ENCODE measurements at places on chromosomes 5 and 9.

- no peak for DNase-seq
Measured at GRCh38 chr5:157857816-157858526, 974 bp downstream of the CLINT1 start.

GRCh38 chr5:87339986-87340385, 72.3 kb downstream of the RASA1 start:
- DNase-seq: no peak

DNA sequence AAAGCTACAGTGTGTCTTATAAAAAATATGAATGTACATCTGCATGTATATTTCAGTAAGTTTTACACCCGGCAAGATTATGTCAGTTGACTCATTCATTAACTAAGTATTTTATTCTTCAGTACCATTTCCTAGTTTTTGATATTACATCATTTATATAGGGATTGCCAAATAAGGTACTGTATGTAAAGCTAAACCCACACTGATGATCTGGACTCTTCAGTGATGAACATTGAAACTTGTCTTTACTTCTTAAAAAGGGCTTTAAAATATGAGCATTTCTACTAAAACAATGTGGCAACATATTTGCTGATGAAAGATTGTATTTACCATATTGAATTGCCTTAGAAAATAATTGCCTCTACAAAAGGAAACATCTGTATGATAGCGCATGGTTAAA, 151.8 kb upstream of the TLX3 start:
- DNase-seq: no peak

- DNase-seq: no peak
Measured at GRCh38 chr9:133659516-133659915, 23.4 kb downstream of the DBH start.

DNA sequence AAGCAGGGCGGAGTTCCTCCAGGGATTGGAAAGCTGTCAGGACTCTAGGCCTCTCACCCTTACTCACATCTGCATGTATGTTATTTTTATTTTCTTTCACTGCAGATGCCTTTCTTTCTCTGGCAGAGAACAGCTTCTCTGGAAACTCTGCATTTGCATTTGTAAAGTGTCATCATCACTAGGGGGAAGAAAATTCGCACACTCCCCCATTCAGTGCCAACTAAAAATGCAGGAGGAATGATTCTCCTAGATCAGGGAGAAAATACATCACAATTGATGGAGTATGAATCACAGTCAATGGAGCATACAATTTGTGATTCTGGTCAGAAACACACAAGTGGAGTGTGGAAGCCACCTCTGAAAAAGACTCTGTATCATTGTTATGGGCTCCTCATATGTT, 351.4 kb upstream of the FTMT start:
- no peak for DNase-seq

DNA sequence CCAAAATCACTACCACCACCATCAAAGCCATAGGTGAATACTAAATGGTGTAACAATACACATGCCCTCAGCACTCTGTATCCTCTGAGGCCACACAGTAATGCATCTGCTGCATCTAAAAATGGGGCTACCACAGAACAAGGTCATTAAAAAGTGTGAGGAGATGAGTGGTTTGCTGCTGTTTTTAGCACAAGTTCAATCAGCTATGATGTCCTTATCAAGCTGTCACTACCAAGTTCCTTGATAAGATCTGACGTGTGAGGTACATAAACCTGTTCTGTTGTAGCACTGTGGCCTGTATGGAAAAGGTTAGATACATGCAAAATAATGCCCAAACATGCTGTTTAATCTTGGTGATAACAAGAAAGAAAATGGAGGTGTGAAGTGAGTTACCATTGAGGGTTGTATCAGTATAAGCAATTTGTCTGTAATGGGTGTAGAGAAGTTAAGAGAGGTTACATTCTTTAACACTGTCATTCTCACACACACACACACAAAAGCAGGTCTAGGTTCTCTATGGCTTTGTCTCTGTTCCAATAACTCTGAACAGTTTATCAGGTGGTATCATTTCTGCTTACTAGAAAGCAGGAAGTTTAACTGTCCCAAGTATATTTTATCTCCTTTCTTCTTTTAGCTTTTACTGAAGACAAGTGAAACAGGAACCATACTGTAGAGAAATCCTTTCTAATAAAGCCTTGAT, 252.9 kb downstream of the CWC27 start:
- DNase-seq: no peak

DNA sequence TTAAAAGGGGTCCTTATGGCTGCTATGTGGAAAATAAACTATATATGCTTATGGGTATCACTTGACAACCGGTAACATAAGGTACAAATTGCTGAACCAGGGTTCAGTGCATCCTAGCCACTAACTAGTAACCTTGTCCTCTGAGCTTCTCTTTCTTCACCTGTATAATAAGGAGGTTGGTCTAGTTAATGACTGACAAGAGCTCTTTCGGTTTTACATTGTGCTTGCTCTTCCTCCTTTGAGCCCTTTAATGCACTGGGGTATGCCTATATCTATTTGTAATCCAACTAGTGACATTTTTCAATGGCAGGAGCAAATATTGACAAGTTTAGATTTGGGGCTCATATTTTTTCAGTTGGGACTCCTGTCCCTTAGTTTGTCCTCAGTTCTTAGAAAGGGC, 66.1 kb downstream of the NPR3 start:
- DNase-seq: no peak

All from activated CD4-positive, alpha-beta T cell treated with anti-CD3 and anti-CD28 coated beads, Interleukin-2, amount 50 U/mL, for 4 hours (primary cell).